ENCODE measurements at places on chromosomes 16 and 17. TPM values are rescaled to one million over a fixed set of nuclear protein-coding genes. Genes with fewer than 3 reads are reported as not detected.

The TTYH2 gene
- total RNA-seq = 0.86 TPM

The SKAP1 gene
- total RNA-seq = 2.1 TPM

The RHBDF1 gene
- 28.6 TPM for total RNA-seq

The LPCAT2 gene
- total RNA-seq = 22.6 TPM

The E4F1 gene
- total RNA-seq = 19.9 TPM

The VKORC1 gene
- total RNA-seq = 39.5 TPM

The MT1F gene
- 40.0 TPM for total RNA-seq

The KIF19 gene
- 3.2 TPM for total RNA-seq

- peaks cover 7% of the 10 kb centered on the region for H3K4me1 ChIP-seq
- no peak overlapping the region for H3K27ac ChIP-seq
- H3K27me3 ChIP-seq = no peaks in the 10 kb centered on the region
- no peak for DNase-seq
Observed at GRCh38 chr16:67803894-67804293, 2.5 kb downstream of the RANBP10 start.

- no peak for DNase-seq
- no peaks in the 10 kb centered on the region for H3K27me3 ChIP-seq
Observed at GRCh38 chr17:75191584-75191983, 8.8 kb upstream of the SUMO2 start.

- no peaks in the 10 kb centered on the region for H3K36me3 ChIP-seq
- H3K4me3 ChIP-seq = no peak overlapping the region
- no peaks in the 10 kb centered on the region for H3K4me1 ChIP-seq
- H3K27ac ChIP-seq = no peak overlapping the region
- no peaks in the 10 kb centered on the region for H3K27me3 ChIP-seq
Observed at GRCh38 chr16:79296491-79296890, 304.0 kb downstream of the MAF start.

GRCh38 chr16:72783716-72784318 lies 264.1 kb downstream of the ZFHX3 start:
- no peak overlapping the region for H3K27ac ChIP-seq
- no peaks in the 10 kb centered on the region for H3K36me3 ChIP-seq
- no peaks in the 10 kb centered on the region for H3K27me3 ChIP-seq

DNA sequence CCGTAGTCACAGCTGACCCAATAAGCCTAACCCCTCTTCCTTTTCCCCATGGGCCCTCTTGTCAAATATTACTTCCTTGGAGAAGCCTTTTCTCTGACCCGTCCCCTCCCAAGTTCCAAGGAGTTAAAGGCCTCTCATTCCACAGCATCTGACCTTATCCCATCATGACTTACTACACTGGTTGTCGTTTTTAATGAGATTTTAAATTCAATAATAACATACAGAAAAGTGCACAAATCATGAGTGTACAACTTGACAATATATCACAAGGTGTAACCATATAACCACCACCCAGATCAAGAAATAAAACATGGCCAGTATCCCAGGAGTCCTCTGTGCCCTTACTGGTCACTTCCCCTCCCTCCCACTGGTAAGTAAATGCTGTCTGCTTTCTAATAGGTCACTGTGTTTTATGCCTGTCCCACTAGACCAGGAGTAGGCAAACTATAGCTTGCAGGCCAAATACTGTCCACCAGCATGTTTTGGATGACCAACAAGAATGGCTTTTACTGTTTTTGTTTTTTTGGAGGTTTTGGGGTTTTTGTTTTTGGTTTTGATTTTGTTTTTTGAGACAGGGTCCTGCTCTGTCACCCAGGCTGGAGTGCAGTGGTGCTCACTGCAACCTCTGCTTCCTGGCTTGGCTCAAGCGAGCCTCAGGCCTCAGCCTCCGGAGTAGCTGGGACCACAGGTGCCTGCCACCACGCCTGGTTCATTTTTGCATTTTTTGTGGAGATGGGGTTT lies 1.2 kb upstream of the FDXR start:
- H3K36me3 ChIP-seq = no peaks in the 10 kb centered on the region
- peak overlapping the region; percentile 50 for H3K4me3 ChIP-seq
- no peaks in the 10 kb centered on the region for H3K27me3 ChIP-seq
- DNase-seq = no peak
- peak overlapping the region; percentile 85 for H3K27ac ChIP-seq

GRCh38 chr17:65593855-65594845 lies 32.7 kb upstream of the AXIN2 start:
- no peak for DNase-seq
- H3K4me3 ChIP-seq = no peak overlapping the region
- no peak overlapping the region for H3K27ac ChIP-seq
- H3K27me3 ChIP-seq = no peaks in the 10 kb centered on the region

DNA sequence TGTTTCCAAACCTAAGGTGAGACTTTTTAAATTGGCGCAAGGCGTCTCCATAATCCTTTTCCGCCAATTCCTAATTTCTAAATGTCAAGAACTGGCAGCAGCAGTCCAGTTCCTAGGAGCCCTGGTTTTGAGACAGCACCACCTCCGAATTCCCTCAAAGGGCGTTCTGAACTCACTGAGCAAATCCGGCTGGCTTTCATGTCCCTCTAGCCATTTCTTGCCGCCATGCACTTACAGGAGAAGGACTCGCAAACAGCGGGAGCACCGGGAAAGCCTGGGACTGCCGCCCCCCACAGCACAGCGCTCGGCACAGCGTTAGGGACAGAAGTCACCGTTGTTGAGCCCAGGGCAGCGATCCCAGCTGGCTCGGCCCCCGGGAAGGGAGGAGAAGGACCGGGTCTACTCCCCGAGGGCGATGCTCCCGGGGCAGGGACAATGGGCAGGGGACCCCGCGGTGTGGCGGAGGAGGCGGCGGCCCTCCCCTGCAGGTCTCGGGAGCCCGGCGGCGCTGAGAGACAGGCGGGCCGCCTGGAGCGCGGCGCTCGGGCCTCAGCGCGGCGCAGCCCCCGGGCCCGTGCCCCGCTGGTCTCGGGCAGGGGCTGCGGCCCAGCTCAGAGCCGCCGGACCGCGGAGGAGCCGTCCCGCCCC lies 545 bp downstream of the ARHGAP17 start:
- H3K4me1 ChIP-seq = peaks cover 23% of the 10 kb centered on the region
- H3K36me3 ChIP-seq = no peaks in the 10 kb centered on the region
- peak; percentile 63 for DNase-seq
- H3K27me3 ChIP-seq = no peaks in the 10 kb centered on the region
- H3K27ac ChIP-seq = peak overlapping the region; percentile 93
- H3K4me3 ChIP-seq = peak overlapping the region; percentile 80

DNA sequence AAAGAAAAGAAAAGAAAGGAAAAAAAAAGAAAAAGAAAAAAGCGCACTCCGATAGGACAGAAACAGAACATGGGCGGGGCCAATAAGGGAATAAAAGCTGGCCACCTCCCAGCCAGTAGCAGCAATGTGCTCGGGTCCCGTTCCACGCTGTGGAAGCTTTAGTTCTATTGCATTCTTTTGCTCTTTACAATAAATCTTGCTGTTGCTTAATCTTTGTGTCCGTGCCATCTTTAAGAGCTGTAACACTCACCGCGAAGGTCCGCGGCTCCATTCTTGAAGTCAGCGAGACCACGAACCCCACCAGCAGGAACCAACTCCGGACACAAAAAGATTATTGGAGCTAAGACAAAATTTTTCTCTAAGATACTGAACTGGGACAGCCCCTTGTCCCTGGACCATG lies 3.1 kb upstream of the ARL5C start:
- H3K27me3 ChIP-seq = no peaks in the 10 kb centered on the region
- H3K4me3 ChIP-seq = no peak overlapping the region
- no peaks in the 10 kb centered on the region for H3K36me3 ChIP-seq
- H3K27ac ChIP-seq = no peak overlapping the region
- H3K4me1 ChIP-seq = peaks cover 2% of the 10 kb centered on the region

DNA sequence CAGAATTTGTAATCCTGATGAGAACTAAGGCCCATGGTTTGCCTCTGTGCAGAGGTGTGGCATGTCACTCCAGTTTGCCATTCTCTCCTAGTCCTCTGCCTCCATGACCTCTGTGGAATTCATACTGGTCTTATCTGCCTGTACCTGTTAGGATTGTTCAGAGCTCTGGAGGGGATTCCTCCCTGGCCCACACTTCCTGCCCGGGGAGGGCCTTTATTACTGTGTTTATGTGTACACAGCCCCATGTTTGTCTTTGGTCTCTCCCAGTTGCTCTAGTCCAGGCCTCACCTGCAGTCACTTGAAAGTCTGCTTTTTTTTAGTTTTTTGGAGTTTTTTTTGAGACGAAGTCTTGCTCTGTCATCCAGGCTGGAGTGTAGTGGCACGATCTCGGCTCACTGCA lies 36.4 kb downstream of the RHBDL3 start:
- H3K36me3 ChIP-seq = no peaks in the 10 kb centered on the region
- no peak for DNase-seq
- no peak overlapping the region for H3K27ac ChIP-seq
- H3K4me1 ChIP-seq = no peaks in the 10 kb centered on the region

GRCh38 chr17:58757162-58757613 lies 1.5 kb downstream of the PPM1E start:
- H3K27ac ChIP-seq = no peak overlapping the region
- H3K36me3 ChIP-seq = no peaks in the 10 kb centered on the region
- peaks cover 4% of the 10 kb centered on the region for H3K4me1 ChIP-seq
- H3K4me3 ChIP-seq = no peak overlapping the region

DNA sequence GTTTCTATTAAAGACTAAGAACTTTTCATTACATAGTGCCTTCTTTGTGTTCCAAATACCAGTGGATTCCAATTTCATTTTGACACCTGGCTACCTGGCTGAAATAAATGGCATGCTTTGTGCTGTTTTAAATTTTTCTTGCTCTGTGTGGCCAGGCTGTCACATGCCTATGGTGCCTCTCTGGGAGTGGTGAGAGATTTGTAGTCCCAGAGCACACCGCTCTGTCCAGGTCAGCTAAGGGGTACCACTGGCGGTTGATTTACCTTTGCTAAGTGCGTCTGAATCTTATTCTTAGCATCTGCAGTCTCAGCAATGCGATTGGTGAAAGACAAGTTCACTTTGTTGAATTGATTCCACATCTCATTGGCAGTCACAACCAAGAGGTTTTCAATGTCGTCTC lies 29.4 kb downstream of the TEKT3 start:
- H3K27me3 ChIP-seq = no peaks in the 10 kb centered on the region
- DNase-seq = no peak
- no peaks in the 10 kb centered on the region for H3K4me1 ChIP-seq
- H3K36me3 ChIP-seq = no peaks in the 10 kb centered on the region

GRCh38 chr17:17051380-17051779 lies 9.1 kb downstream of the MPRIP start:
- H3K27ac ChIP-seq = peak overlapping the region; percentile 66
- H3K4me3 ChIP-seq = no peak overlapping the region
- no peaks in the 10 kb centered on the region for H3K27me3 ChIP-seq
- no peaks in the 10 kb centered on the region for H3K36me3 ChIP-seq
- DNase-seq = no peak

GRCh38 chr17:7191571-7192270 lies 12.6 kb upstream of the ASGR1 start:
- DNase-seq = peak; percentile 47
- no peak overlapping the region for H3K27ac ChIP-seq
- H3K4me1 ChIP-seq = no peaks in the 10 kb centered on the region
- H3K4me3 ChIP-seq = no peak overlapping the region

DNA sequence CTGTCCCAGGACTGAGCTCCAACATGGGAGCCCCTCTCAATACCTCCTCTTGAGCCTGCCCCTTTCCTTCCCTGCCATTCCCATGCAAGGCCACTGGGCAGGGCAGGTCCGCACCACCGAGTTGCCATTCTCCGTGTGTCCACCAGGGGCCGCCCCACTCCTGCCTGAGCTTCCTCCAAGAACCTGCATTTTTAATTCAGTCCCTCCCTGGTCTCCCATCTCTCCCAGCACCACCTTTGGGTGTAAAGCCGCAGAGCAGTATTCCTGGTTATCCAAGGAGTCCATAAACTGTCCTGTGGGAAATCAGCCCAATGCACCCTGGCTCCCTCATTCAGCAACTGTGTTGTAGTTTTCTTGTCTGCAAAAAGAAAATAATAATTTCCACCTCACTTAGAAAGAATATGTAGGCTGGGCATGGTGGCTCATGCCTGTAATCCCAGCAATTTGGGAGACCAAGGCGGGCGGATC lies 15.9 kb upstream of the ANKRD40CL start:
- no peaks in the 10 kb centered on the region for H3K4me1 ChIP-seq
- H3K36me3 ChIP-seq = no peaks in the 10 kb centered on the region
- no peak overlapping the region for H3K4me3 ChIP-seq
- H3K27me3 ChIP-seq = no peaks in the 10 kb centered on the region
- peak; percentile 91 for DNase-seq

- H3K4me1 ChIP-seq = no peaks in the 10 kb centered on the region
- H3K4me3 ChIP-seq = no peak overlapping the region
- H3K27ac ChIP-seq = no peak overlapping the region
Observed at GRCh38 chr17:19671433-19671832, 22.9 kb downstream of the ALDH3A2 start.

DNA sequence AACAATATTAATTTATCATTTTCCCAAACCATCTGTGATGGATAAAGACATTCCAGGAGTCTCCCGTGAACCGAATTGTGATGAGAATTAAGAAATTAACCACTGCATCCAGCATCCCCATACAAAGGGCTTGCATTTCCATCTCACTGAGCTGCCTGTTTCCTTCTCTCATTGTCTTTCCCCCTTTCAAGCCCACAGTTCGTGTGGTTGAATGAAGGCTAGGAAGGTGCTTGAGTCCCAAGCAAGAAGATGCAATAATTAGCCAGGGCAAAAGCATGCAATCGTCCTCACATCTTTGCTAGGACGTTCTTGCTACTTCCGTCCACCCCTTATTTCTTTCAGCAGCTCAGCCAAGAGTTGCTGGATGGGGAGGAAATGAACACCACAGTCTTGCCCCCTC lies 146.1 kb downstream of the NTN1 start:
- no peaks in the 10 kb centered on the region for H3K36me3 ChIP-seq
- DNase-seq = no peak
- H3K4me3 ChIP-seq = no peak overlapping the region
- H3K27me3 ChIP-seq = no peaks in the 10 kb centered on the region
- H3K27ac ChIP-seq = no peak overlapping the region

DNA sequence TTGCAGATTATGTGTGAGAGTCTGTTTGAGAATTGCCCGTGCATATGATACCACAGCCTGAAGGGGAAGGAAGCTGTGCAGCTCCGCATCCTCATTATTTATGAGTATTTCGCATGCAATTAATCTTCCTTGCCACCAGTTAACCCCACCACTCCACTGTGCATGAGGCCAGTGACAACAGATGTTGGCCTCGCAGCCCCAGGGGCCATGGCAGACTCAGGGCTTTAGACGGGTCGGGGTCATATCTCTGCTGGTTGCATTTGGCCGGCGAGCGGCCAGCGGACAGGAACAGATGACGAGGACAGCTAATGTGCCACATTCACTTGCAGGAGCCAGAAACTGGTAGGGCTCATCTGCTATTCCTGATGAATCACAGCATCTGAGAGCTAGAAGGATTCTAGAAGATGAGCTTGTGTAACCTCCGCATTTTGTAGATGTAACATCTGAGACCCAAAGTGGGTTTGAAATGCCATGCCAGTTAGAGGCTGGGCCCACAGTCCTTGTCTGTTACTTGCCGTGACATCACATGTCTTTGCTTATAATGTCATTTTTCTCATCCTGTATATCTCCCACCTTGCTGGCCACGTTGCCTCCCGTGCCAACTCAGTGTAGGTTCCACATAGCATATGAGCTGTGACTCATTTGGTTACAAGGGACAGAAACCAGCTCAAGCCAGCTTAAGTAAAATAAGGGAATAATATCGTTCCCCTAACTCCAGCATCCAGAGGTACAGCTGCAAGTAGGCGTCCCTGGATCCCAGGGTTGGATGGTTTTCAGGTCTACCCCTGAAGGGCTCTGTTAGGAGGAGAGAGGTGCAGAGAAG lies 137.2 kb downstream of the SNX29 start:
- DNase-seq = no peak
- H3K4me3 ChIP-seq = no peak overlapping the region
- no peaks in the 10 kb centered on the region for H3K4me1 ChIP-seq
- no peak overlapping the region for H3K27ac ChIP-seq
- H3K27me3 ChIP-seq = no peaks in the 10 kb centered on the region

- H3K4me3 ChIP-seq = no peak overlapping the region
- no peaks in the 10 kb centered on the region for H3K36me3 ChIP-seq
- DNase-seq = no peak
- H3K27me3 ChIP-seq = no peaks in the 10 kb centered on the region
- H3K27ac ChIP-seq = no peak overlapping the region
- peaks cover 44% of the 10 kb centered on the region for H3K4me1 ChIP-seq
Observed at GRCh38 chr16:88766975-88767374, 18.0 kb downstream of the PIEZO1 start.
